Nucleus accumbens (tissue), 56 donors: ENCODE measurements at places on chromosomes 7 and 10.

DNA sequence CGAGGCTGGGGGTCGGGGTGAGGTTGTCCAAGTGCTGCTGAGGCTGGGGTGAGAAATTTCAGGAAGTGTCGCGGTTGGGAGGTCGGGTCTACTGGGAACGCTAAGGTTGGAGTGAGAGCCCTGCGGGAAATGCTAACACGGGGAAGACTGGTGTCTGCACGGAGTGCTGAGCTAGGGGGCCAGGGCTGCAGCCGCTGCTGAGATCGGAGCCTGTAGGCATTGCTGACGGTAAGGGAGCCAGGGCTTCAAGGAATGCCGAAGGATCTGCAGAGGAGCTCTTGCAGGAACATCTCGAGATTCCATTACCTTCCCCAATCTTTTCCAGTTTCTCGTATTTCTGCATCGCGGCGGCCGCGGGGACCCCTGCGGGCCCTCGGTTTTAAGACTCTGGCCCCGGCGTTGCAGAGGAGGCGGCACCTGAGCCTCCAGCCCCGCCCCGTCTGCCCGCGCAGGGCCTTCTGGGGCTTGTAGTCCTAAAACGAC is at the start of gene CDK5:
CDK5 (minus strand) TSS at position 392 of the 483 bp plus-strand sequence; CDS start at position 343, 49 bp downstream.
- DNase-seq, result no peak

DNA sequence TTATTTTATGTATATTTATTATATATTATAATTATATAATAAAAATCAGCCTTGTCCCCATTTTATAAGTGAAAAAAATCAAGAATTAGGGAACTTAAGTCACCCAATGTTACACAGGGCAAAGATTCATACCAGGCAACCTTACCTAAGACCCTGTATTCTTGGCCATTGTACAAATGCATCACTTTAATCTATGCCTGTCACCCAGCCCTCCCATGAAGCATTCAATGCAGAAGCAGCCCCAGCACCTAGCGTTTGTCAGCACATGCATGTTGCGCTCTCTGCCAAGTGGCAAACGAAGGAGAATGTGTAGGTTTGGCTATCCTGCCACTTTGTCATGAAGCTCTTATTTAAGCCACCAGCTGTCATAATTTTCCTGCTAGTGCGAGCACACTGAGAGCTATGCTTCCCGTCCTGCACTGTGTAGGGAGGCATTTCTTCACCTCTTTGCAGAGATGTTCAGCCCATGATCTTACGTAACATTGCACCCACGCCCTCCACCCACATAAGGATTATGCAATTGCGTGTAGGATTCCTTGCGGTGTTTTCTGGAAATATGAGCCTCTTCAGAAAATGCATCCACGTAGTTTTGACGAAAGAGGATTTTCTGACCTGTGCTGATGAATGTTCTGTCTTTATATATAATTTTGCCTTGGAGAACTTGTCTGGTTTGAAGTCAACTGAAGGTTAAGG is 7.7 kb upstream of the COBL start:
- DNase-seq, result no peak

DNA sequence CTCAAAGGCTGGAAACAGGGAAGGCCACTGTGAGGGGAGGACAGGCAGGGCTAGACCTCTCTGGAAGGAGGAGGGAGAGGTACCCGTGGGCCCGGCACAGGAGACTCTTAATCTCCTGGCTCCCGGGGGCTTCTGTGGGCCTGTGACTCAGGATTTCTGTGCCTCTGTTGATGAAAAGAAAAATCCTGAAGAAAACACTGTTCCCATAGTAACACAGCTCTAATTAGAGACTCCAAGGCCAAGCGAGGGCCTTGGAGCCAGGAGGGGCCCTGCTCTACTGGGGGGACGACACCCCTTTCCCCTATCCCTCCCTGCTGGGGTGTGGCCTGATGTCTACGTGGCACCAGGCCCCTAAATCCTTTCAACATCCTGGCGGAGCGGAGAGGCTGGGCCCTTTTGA is 174.1 kb upstream of the TNRC18 start:
- DNase-seq, result no peak

DNA sequence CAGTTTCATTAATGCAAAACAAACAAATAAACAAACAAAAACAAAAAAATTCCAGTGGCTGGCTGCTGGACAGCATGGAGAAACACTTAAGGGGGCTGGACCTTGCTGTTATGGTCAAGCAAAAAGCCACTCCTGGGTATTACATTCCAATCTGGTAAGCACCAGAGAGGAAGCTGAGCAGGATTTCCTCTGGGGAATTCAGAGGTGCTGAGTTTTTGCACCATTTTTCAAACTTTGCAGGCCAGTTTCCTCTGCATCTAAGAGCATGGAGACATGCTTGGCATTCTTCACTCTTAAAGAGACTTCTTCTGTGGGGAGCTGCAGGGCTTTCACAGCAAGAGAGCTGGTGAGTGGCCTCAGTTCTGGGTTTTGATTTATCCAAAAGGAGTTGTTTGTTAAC is 84.5 kb downstream of the FZD1 start:
- no peak for DNase-seq

GRCh38 chr10:10054466-10054865 is 963.2 kb upstream of the CELF2 start:
- no peak for DNase-seq

- no peak for DNase-seq
These were observed 2.6 kb downstream of the NPTX2 start for GRCh38 chr7:98619450-98620321.

DNA sequence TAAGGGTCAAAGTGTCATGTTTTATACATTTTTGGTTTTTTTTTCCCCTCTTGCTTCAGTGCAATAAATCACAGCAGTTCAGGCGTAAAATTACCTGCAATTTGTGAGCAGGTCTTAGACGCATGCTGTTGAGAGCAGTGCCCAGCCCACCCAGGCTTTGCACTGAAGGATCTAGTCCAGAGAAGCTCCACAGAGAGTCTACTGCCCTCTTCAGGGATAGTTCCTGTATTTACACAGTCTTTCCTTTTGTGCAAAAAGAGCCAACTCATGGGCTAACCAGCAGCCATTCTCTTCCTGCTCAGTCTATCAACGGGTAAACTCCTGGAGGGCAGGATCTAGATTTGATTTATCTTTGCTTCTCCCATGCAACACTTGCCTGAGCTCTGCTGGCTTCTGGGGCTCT is 82.2 kb upstream of the NAMPT start:
- DNase-seq, result no peak

GRCh38 chr7:71615017-71615416 is 483.1 kb downstream of the GALNT17 start:
- DNase-seq, result no peak

- DNase-seq, result peak; percentile 35
These were observed 122.5 kb downstream of the CCNY start for GRCh38 chr10:35458500-35459448.

DNA sequence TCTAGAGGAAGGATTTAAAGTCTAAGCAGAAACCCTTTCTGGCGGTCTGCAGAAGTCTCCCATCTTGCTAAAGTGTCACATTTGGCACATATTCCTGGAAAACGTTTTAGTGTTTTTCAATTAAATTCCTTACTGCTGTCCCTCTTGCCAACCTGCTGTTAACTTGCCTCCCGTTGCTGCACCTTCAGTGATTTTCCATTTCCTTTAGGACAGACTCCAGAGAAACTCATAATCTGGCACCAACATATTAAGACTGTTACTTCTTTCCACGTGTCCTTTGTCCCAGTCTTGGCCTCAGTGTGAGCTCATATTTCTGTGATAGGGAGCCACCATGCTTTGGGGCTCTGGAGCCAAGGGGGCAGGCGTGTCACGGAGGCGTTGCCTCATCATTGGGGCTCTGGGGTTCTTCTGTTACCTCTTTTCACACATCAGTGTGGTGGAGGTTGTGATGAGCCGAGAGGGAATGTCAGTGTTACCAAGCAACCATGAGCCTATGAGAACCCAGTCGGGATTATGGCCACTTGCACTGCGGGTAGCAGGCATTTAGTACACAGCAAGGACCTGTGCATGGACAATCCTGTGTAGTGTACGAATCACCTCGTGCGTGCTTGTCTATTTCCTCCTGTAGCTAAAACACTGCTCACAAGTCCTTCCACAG is 26.0 kb upstream of the ZNF32 start:
- no peak for DNase-seq

DNA sequence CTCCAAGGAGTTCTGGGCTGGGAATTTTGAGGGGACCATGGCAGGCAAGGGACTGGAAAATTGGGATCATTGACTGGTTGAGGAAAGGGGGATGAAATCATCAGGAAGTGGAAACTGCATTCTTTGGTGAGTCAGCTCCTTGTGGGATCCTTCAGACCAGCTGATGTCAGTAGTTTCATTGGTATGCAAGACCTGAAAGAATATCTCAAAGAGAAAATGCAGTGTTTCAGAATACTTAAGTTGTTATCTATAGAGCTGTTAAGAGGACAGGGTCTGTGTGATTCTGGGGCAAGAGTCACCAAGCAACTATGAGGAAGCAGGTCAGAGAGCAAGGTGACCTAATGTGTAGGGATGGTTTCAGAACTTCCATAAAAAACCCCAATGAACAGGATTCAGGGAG is 595.9 kb upstream of the AUTS2 start:
- no peak for DNase-seq

GRCh38 chr7:23468526-23469149 is 1.7 kb downstream of the IGF2BP3 start:
- no peak for DNase-seq

GRCh38 chr10:86048973-86049372 is 317.6 kb downstream of the GRID1 start:
- no peak for DNase-seq

DNA sequence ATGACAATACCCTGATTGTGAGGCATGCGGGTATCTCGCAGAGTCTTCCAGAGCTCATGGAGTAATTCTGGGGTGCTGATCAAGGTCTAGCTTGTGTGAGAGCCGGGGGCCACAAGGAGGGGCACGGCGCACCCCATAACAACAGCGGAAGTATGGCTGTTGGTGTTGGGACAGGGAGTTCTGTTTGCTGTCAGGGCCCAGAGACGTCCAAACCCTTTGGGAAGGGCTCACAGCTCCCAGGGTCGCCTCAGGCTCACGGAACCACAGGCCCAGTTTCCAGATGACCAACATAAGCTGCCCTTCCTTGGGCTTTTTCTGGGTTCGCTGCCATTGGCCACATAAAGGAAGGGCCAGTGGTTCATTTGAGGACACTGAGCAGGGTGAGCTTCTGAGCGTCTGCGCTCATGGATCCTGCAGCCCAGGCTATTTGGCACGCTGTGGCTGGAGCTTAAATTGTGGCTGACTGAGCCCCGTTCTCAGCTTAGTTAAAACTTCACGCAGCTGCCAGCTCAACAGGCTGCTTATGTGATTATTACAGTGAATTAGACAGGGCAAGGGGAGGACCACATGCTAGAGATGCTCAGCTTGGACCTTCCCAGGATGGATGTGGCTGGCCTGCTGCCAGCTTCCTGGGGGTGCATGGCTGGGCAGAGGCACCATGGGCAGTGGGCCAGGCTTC is 92.3 kb downstream of the DNAJB6 start:
- DNase-seq, result no peak

GRCh38 chr7:129264534-129264933 is 39.7 kb downstream of the AHCYL2 start:
- DNase-seq, result no peak

- DNase-seq, result no peak
These were observed 111.5 kb downstream of the FOXL3 start for GRCh38 chr7:401495-401894.

GRCh38 chr7:21476429-21476828 is 48.5 kb downstream of the SP4 start:
- DNase-seq, result no peak

DNA sequence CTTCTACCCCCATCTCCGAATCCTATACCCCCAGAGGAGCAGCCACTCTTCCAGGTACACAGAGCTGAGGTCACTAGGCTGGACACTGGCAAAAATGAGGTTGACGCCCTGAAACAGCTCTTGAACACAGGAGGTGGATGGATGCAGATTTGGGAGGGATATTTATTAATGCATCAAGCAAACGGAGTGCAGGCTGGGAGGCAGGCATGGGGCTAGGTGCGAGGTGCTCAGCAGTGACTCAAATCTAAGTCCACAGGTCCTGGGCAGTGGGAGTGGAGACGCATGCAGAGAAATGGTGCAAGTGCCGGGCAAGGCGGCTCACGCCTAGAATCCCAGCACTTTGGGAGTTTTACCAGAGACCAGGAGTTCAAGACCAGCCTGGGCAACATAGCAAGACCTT is 11.0 kb downstream of the GUSB start:
- DNase-seq, result no peak

- no peak for DNase-seq
These were observed 72.6 kb upstream of the OPALIN start for GRCh38 chr10:96431211-96431970.

DNA sequence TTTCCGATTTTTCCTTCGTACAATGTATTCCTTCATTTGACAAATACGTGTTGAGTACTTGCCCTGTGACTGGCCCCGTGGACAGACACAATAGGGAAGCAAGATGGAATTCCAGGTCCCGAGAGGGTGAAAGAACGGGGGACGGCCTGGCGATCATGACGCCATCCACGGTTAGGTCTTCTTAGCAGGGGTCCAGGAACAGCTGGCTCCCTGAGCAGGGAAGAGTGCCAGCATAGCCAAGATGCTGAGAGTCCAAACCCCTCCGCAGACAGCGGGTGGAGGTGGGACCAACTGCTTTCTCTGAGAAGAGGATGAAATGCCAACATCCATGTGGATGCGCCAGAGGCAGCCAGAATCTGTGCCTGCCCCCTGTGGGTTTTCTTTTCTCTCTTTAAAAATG is 143.7 kb downstream of the DYNC2I1 start:
- DNase-seq, result no peak

DNA sequence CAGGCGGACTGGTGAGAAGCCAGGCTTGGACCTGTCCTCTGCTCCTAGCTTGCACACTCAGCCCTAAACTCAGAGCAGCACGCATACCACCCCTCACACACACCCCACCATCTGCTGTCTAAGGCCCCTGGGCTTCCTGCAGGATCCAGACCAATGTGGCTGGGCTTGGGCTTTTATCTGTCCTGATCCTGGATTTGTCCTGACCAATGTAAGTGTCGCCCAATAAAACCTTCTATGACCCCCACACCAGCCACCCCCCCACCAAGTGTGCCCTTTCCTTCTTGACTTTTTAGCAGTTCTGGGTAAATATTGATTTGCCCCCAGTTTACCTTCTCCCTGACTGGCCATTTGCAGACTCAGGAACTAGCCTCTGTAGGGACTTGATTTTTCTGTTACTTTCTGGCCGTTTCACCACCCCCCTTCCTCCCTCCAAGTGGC is 1.7 kb upstream of the HOXA13 start:
- DNase-seq, result no peak

DNA sequence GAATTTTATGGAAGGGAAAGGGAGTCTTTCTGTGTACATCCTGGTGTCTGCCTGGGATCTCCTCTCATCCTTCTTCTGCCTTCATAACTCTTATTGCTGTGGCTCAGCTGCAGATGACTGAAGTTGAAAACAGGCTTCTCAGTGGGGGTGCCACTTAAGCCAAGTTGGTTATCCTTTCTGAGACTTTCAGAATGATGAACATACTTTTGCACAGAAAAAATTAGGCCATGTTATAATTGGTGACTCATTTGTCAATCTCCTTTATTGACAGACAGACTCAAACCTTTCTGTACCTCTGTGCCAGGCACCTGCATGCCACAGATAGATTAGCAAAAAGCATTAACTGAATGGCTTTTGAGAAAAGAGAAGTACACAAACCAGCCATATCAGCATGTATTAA is 430.3 kb downstream of the SORCS1 start:
- no peak for DNase-seq
